Astrocyte (in vitro differentiated cells and primary cell): ENCODE measurements at places on chromosomes 5 and 9. TPM values are rescaled to one million over a fixed set of nuclear protein-coding genes. Genes with fewer than 3 reads are reported as not detected.

DNA sequence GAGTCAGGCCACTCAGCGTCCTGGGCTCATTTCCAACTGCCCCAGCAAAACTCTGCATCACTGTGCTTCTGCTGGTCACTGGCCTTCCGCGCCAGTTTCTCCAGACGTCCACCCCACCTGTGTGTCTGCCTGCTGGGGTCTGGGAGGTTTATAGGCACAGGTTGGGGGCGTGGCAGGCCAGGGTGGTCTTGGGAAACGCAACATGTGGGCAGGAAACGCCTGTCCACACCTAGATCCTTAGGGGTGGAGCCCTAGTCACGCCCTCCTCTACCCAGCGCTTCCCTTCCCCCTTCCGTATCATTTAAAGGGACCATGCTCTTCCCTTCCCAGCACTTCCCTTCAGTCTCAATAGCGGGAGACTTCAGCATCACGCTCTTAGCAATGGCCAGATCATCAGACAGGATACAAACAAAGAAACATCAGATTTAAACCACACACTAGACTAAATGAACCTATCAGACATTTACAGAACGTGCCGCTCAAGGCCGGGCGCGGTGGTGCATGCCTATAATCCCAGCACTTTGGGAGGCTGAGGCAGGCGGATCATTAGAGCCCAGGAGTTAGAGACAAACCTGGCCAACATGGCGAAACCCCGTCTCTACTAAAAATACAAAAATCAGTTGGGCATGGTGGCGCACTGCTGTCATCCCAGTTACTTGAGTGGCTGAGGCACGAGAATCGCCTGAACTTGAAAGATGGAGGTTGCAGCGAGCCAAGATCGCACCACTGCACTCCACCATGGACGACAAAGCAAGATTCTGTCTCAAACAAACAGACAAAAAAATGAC lies 11.8 kb upstream of the BTNL9 start:
- H3K27me3 ChIP-seq, result no peaks in the 10 kb centered on the region
- no peaks in the 10 kb centered on the region for H3K4me1 ChIP-seq
- H3K36me3 ChIP-seq, result no peaks in the 10 kb centered on the region
- H3K27ac ChIP-seq, result no peak overlapping the region
- DNase-seq, result no peak

DNA sequence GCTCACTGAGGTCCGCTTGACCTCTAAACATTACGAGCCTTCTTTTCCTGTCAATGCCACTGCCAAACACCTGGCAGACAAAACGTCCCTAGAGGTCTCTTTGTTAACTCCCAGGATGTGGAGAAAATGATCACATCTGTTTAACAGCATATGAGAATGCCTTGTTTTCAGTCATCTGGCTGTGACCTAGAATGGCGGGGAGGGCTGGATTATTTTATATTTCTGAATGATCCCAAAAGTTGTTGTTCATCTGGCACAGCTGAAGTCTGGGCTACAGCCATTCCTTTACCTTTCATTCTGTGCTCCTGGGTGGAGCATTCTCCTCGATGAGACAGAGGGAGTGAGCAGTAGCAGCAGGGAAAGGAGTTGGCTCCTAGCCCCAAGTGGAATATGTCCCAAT lies 138.2 kb downstream of the PRDM6 start:
- H3K4me3 ChIP-seq, result no peak overlapping the region
- no peaks in the 10 kb centered on the region for H3K36me3 ChIP-seq
- no peak overlapping the region for H3K27ac ChIP-seq
- no peaks in the 10 kb centered on the region for H3K27me3 ChIP-seq
- DNase-seq, result no peak

FIBCD1 gene
- total RNA-seq, result 0.66 and 1.6 TPM in 2 replicates

MFAP3 gene
- 45.8 and 46.8 TPM in 2 replicates for total RNA-seq

GHR gene
- total RNA-seq, result 1.9 and 2.3 TPM in 2 replicates
